ENCODE measurements at places on chromosomes 3 and 15.

DNA sequence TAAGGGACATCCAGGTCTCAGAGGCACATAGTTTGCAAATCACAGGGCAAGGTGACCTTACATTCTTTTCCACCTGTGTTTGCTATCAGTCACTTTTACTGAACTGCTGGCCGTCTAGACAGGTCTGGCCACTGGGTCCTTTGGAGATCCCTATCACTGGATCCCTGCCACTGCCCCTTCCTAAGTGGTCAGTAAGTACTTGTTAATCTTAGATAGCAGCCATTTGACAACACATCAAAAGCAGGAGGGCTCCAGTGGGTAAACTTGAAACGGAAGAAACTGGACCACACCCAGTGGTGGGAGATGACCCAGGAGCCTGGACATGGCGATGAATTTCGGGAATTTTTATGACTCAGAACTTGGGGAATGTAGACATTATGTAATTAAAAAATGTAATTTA is 28.9 kb upstream of the RASGRP1 start:
- peaks cover 18% of the 10 kb centered on the region for H3K27me3 ChIP-seq
- DNase-seq = no peak
- H3K36me3 ChIP-seq = no peaks in the 10 kb centered on the region
- no peak overlapping the region for H3K4me3 ChIP-seq
- no peaks in the 10 kb centered on the region for H3K4me1 ChIP-seq

- DNase-seq = peak; percentile 0
- H3K27ac ChIP-seq = no peak overlapping the region
- H3K4me1 ChIP-seq = no peaks in the 10 kb centered on the region
- no peaks in the 10 kb centered on the region for H3K27me3 ChIP-seq
- no peak overlapping the region for H3K4me3 ChIP-seq
- H3K36me3 ChIP-seq = no peaks in the 10 kb centered on the region
Observed at GRCh38 chr15:88166082-88166993, 90.2 kb downstream of the NTRK3 start.

GRCh38 chr3:164608554-164609276 is 469.6 kb downstream of the SI start:
- H3K4me1 ChIP-seq = no peaks in the 10 kb centered on the region
- H3K27me3 ChIP-seq = no peaks in the 10 kb centered on the region
- H3K36me3 ChIP-seq = no peaks in the 10 kb centered on the region
- peak; percentile 35 for DNase-seq

DNA sequence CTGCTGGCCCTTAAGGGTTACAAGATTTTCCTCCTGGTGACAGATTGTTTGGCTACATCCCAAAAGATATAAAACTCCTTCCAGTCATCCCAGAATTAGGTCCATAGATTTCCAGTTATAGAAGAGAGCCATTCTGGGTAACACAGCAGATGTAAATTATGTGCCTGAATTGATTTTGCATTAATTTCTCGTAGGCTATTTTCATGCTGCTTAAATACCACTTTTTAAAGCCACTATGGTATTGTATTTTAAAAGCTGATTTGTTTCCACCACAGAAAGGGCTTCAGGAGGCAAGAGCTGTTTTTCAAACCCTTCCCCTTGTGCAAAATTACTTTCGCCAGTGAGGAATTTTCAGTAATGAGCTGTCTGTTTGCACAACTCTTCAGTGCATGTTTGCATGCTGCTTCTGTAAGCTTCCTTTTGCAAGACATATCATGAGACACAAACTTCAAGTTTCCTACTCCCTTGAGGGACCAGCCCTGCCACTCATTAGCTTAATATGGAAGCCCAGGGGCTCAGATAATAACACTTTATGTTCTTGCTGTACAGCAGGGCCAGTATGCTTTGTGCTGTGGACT is 105.4 kb upstream of the TNIK start:
- H3K27ac ChIP-seq = no peak overlapping the region
- no peaks in the 10 kb centered on the region for H3K27me3 ChIP-seq
- H3K4me3 ChIP-seq = no peak overlapping the region
- DNase-seq = peak; percentile 74
- H3K4me1 ChIP-seq = peaks cover 3% of the 10 kb centered on the region

- H3K27ac ChIP-seq = no peak overlapping the region
Observed at GRCh38 chr15:67571648-67572415, 29.3 kb downstream of the MAP2K5 start.

- DNase-seq = no peak
Observed at GRCh38 chr3:98325055-98325454, 28.6 kb upstream of the OR5K4 start.

DNA sequence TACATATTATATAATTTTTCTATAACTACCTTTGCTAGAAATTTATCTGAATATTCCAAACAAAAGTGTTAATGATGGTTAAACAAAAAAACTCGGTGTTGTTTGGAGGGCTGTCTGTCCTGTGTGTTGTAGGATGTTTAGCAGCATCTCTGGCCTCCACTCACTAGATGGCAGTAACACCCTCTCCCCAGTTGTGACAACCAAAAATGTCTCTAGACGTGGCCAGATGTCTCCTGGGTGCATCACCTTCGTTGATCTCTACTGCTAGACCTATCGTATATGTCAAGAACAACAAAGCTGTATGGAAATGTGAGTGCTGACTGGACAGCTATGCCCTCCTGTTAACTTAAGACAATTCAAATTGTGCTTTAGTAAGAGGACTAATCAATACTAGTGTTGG is 14.1 kb downstream of the ANKRD34C start:
- H3K4me3 ChIP-seq = no peak overlapping the region
- H3K27me3 ChIP-seq = peaks cover 28% of the 10 kb centered on the region
- H3K36me3 ChIP-seq = no peaks in the 10 kb centered on the region

GRCh38 chr3:14811684-14812083 is 7.1 kb upstream of the FGD5 start:
- peak overlapping the region; percentile 69 for H3K4me3 ChIP-seq
- no peak for DNase-seq
- no peaks in the 10 kb centered on the region for H3K36me3 ChIP-seq

DNA sequence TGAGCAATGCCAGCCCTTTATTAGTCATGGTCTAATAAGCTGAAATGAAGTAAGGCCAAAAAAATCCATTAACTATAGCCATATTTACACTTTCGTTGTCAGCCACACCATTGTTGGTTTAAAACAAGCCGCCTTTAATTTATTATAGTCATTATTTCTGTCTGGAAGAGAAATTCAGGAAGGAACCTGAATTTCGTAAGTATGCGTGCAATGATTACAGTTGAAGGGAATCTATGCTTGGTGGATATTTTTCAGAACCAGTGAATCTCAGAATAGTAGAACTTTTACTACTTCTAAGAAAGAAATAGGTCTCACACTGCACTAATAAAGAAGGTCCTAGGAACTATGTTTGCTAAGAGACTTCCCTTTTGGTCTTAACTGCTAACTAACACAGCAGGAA is 59.1 kb downstream of the FAM43A start:
- peaks cover 41% of the 10 kb centered on the region for H3K27me3 ChIP-seq
- peaks cover 10% of the 10 kb centered on the region for H3K4me1 ChIP-seq
- no peak for DNase-seq
- no peaks in the 10 kb centered on the region for H3K36me3 ChIP-seq

Measured in mesenchymal stem cell (in vitro differentiated cells and primary cell).